HepG2 (cell line): ENCODE measurements at places on chromosomes 1 and 21. TPM values are rescaled to one million over a fixed set of nuclear protein-coding genes. Genes with fewer than 3 reads are reported as not detected.

- DNase-seq = no peak
Observed at GRCh38 chr1:36748466-36748865, 265.8 kb upstream of the CSF3R start.

RBBP4 gene
- 56.3 and 64.4 TPM in 2 replicates for polyA plus RNA-seq

CD160 gene
- 0.04 and 0.09 TPM in 2 replicates for polyA plus RNA-seq

DENND1B gene
- 2.1 and 2.6 TPM in 2 replicates for polyA plus RNA-seq

OR2AK2 gene
- not detected in 2 replicates for polyA plus RNA-seq

JAK1 gene
- 23.9 and 24.5 TPM in 2 replicates for polyA plus RNA-seq

DNA sequence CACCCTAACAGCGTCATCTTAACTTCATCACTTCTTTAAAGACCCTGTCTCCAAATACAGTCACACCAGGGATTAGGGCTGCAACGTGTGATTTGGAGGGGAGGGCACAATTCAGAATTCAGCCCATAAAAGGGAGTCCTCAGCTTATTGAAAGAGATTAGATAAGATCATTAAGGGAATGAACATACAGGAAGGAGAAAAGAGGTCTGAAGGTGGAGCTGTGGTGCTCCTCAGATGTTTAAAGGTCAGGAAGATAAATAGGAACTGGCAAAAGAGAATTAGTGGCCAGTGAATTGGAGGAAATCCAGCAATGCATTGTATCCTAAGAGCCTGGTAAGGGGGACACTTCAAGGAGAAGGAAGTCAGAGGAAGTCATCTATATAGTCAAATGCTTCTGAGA is 113.5 kb downstream of the PROX1 start:
- DNase-seq = no peak

ITLN1 gene
- polyA plus RNA-seq = not detected in 2 replicates

- DNase-seq = no peak
Observed at GRCh38 chr1:231163830-231164427, 2.1 kb downstream of the TRIM67 start.

DNA sequence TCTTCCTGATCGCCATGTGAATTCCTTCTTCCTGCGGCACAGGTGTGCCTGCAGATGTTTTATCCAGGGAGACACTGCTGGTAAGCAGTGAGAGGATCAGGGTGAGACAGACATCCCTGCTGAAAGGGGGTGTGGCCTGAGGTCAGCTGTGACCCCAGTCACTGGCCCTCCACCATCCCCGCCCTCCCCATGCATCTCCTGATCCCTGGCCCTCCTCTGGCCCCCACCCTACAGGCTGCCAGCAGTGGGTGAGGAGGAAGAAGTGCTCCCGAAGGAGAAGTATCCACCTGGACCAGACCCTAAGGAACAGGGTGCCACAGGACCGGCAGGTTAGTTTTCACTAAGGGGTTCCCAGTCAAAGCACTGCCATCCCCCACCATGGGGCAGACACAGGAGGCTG is 85.3 kb downstream of the GLIS1 start:
- DNase-seq = no peak

CFAP141 gene
- not detected in 2 replicates for polyA plus RNA-seq

GRCh38 chr1:2984399-2985061 is 36.7 kb upstream of the ACTRT2 start:
- DNase-seq = no peak

DNA sequence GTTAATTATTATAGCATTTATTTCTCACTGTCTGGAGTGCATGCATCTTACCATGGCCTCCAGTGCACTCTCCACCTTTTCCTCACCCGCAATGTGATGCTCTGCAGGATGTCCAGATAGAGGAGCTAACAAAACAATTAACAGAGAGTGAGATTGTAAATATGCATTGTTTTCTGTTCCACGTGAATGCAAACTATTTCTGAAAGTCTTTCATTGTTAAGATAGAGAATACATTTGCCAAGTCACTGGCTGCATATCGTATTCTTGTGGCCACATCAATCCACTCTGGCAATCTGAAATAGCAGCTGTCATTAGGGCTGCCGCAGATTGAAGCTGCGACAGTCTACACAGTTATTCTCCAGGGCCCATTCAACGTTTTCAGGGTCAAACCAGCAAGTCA is 143.8 kb downstream of the DUSP10 start:
- no peak for DNase-seq

GRCh38 chr21:28142697-28143096 is 850.0 kb downstream of the LTN1 start:
- no peak for DNase-seq

DNA sequence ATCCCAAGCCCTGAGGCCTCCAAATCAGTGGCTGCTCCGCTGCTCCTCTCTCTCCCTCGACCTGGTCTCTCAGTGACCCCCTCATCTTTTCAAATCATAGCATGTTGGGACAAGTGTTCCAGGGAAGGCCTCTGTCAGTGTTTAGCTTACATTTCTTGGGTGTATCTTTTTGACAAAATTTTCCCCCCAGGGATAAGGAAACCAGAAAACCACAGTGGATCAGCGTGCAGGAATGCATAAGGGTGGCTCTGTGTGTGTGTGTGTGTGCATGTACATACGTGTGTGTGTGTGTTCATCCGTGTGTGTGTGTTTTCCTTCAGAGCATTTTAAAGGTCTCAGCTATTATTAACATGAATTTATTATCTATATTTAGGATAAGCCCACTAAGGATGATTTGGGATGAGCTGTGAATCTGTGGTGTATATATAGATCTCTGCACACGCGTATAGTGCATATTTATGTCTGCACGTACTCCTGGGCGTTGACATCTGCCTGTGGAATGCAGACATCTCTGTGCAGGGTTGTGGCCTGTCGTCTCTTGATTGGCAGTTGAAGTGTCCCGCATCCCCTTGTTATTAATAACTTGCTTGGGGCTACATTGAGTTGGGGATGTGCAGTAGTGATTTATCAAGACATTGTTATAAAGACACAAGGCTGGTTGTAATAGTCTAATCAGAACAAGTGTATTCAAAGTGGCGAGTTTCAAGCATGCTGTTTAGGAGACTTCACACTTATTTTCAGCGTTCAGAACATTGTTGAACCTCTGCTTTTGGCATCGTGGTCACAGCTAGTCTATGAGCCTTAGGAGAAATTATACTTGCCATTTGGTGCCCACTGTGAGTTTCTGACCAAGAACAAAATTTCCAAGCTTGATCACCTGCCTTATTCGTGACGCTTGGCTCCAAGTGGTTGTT is 55.6 kb downstream of the GALNT2 start:
- no peak for DNase-seq

MTARC2 gene
- polyA plus RNA-seq = 8.5 and 13.6 TPM in 2 replicates

GRCh38 chr21:37688952-37689659 is 227.2 kb downstream of the KCNJ6 start:
- DNase-seq = no peak

DNA sequence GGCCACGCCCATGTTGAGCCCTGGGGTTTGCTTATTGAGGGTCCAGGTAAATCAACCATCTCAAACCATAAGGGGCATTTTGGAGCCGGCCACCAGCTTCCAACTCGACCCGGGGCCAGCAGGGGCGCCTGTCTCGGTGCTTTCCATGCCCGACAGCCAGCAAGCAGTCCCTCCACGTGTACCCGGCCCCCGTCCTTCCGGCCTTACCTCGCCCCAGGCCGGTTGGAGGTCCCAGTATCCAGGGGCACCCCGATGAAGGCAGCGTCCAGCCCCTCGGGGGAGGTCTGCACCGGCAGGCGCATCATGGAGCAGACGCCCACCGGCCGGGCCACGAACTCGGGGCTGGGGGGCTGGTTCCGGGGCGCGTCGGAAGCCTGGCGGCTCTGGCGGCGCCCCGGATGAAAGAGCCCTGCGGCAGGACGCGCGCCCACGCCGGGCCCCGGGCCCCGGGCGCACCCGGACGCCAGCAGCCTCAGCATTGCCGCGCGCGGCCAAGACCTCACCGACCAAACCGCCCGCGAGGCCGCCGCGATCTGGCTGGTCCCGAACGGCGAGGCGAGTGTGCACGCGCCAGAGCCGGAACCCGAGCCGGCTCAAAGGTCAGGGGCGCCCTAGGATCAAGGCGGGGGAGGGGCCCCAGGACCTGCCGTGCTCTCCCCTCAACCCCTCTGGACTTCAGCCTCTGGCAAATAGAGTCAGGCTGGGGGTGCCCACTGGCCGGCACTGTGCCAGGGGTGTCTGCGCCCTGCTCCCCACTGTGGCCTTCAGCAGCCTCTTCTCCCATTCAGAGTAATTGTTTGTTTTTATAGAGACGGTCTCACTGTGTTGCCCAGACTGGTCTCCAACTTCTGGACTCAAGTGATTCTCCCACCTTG is at the start of gene AGMAT:
Gene AGMAT, minus strand, starts transcription at position 563 of the 875 bp plus-strand sequence. Its CDS starts 84 bp downstream, at position 479.
- peak; percentile 91 for DNase-seq

DNA sequence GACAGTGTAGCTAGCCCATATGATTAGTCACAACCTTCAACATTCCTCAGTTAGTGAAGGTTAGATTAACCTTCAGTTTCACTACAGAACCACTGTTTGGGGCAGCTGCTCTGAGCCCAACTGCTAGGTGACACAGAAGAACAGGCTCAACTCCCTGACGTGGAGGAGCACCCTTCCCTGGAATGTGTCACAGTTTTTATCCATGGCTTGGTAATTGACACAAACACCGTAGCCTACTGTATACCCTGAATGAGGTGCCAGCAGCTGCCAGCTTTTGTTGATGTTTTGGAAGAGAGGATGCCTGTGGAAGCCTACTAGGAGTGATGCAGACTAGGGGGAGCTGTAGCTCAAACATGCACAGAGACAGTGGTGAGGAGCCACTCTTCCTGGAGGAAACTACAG is 56.6 kb upstream of the CR2 start:
- DNase-seq = no peak

DNA sequence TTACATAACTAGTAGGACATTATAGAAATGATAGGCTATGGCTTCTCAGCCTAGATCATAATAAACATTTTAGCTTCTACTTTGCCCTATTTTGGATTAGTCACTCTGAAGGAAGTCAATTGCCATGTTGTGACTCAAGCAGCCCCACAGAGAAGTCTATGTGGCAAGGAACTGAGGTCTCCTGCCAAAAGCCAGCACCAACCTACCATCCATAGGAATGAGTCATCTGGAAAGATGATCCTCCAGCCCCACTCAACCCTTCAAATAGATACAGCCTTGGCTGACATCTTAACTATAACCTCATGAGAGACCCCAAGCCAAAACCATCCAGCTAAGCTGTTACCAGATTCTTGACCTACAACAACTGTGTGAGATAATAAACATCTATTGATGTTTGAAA is 76.3 kb upstream of the BEND5 start:
- DNase-seq = no peak

DNA sequence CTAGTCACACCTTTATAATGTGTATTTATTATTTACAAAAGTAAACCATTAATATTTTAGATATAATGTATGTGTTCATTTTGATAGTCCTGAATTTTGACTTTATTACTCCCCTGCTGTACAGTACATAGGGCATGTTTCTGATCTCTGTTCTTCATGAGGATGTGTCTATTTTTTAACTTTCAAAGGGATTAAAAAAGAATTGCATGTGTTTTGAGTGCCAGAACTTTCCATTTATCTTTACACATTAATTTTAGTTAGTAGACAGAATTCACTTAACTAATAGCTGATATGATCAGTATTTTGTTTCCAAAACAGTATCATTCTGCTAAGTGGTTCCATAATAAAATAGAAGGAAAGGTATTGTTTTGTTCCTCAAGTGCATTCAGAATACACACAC is 3.1 kb downstream of the PBX1 start:
- DNase-seq = no peak

DNA sequence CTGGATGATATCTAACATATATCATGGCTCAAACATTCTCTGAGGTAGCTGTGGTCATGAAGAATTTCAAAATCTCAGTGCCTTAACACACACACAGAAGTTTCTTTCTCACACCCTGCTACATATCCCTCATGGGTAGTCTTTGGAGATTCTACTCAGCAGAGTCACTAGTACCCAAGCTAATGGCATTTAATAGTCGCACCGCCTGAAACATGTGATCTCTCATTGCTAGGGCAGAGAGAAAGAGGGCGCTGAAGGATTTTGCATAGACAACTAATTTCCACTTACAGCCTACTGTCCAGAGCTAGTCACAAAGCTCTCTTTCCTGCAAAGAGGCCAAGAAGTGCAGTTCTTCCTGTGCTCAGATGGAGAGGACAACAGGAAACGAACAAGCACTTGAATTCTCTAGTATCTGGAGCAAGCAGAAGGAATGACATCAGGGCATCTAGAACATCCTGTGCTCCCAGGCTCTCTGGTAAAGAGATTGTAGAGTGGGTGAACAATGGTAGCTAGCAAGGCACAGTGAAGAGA is 183.4 kb upstream of the PTBP2 start:
- peak; percentile 31 for DNase-seq

FLG2 gene
- polyA plus RNA-seq = not detected in 2 replicates

GRCh38 chr1:91889717-91890459 is 3.9 kb upstream of the TGFBR3 start:
- DNase-seq = peak; percentile 32

- no peak for DNase-seq
Observed at GRCh38 chr1:98121646-98122045, 200.8 kb upstream of the DPYD start.

GRCh38 chr1:77015748-77016341 is 148.6 kb downstream of the ST6GALNAC5 start:
- DNase-seq = no peak

- no peak for DNase-seq
Observed at GRCh38 chr1:169387399-169387798, 19.4 kb downstream of the BLZF1 start.

UBE2U gene
- not detected in 2 replicates for polyA plus RNA-seq

BSND gene
- 0.01 TPM in 1 of 2 replicates, not detected in the other for polyA plus RNA-seq

DNA sequence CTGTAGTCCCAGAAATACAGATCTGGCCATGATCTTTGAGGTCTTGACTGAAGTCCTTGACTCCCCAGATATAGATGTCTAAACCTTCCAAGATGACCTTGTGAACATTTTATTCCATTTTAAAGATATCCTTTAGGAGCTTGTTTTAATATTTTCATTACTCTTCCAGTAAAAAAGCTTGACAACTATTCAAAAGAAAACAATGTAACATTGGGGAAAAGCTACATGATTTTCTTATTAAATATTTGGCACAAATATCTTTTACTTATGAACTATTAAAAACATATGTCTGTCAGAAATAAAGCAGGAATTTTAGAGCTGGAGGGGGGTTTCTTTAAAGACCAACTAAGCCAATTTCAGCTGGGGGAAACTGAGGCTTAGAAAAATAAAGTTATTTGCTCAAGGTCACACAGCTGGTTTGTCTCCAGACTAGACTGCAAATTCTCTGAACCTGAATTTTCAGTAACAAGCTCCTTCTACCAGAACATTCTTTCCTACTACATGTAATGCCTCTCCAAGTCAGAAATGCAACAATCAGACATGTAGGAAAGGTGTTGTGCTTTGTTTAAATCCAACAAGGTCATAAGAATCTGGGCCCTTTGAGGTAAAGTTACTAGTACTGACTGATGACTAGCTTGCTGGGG is 67.0 kb upstream of the PTCH2 start:
- DNase-seq = no peak

DOP1B gene
- 2.3 and 3.2 TPM in 2 replicates for polyA plus RNA-seq

RRAGC gene
- polyA plus RNA-seq = 6.4 and 8.0 TPM in 2 replicates

DNA sequence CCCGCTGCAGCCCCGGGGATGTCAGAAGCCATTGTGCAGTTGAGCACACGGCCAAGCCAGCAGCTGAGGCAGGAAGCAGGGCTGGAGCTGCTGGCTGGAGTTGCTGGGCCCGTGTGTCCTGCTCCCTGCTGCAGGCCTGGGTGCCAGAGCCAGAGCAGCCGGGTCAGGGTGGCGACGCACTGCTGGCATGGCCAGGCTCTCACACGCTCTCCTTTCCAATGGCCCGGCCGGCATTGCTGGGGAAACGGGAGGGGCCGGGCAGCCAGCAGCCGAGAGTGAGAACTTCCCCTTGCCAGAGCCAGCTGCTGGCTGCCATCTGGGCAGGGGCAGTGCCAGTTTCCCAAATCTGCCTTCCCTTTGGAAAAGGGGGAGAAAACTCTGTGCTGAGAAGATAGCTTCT is 82.4 kb upstream of the PROX1 start:
- no peak for DNase-seq
